ENCODE measurements at places on chromosomes 1 and 21. TPM values are rescaled to one million over a fixed set of nuclear protein-coding genes. Genes with fewer than 3 reads are reported as not detected.

RNU1-1 gene
- total RNA-seq: 2,195 TPM

DYNLT5 gene
- total RNA-seq: 0.65 TPM

C1orf185 gene
- total RNA-seq: not detected

DNA sequence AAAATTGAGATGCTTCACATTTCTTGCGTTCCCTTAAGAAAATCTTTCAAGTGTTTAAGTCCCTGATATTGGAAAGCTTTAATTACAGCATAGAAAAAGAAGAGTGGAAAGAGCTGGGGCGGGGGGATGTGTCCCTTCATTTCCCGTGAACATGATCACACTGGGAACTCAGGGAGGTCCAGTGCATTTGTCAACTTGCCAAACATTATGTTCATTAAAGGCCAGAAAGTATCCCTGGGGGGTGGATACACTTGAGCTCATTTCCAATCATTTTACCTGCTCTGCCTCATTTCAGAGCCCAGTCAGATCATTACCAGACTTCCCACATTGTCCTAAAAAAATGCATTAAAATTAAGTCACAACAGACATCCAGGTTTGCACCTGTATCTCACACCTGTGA lies 123.6 kb upstream of the KCNJ15 start:
- no peak for DNase-seq

GRCh38 chr21:15520811-15521643 lies 208.8 kb upstream of the USP25 start:
- peak; percentile 19 for DNase-seq

- DNase-seq: peak; percentile 81
These were observed 55.7 kb upstream of the CD1D start for GRCh38 chr1:158124999-158125398.

DNA sequence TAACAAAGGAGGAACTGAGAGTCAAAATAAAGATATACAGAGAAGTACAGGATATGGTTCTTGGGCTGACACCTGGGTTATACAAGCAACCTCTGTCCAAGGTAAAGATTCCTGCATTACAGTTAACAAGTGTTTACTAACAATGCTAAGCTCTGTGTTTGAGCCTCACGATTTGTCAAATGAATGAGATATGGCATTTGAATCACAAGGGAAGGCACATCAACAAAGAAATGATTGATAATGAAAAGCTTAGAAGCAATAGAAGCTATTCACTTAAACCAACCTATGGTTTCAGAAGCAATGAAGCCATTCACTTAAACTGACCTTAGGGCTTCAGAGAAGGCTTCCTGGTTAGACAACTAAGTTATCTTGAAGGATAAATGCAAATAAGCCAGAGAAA lies 199.5 kb downstream of the AGBL4 start:
- DNase-seq: no peak

- DNase-seq: peak; percentile 17
These were observed 78.0 kb upstream of the TNFSF18 start for GRCh38 chr1:173128742-173129141.

Data from mucosa of descending colon (tissue), 3 donors.